Gastrocnemius medialis (tissue), 4 donors: ENCODE measurements at places on chromosomes 3 and 15. TPM values are rescaled to one million over a fixed set of nuclear protein-coding genes. Genes with fewer than 3 reads are reported as not detected.

- no peak for DNase-seq
These were observed 33.5 kb upstream of the GRM7 start for GRCh38 chr3:6827453-6827852.

Gene AMT
- 1.1 TPM for total RNA-seq

Gene SNTN
- not detected for total RNA-seq

DNA sequence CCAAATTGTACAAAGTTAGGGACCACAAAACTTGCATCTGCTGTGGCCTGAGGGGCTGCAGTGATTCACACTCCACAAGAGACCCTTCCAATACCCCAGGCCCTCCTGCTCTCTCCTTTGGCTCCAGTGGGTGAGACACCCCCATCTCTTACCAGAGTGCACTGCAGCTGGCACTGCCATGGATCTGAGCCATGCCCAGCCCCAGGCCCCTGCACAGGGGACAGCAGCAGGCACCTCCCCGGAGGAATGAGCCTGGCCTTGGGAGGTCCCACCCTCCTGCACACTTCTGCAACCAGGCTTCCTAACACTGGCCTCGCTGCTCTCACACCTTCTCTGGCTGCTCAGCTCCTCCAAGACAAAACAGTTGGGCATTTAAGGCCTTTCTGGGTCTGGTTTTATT lies 16.3 kb upstream of the TSPAN3 start:
- no peak for DNase-seq

DNA sequence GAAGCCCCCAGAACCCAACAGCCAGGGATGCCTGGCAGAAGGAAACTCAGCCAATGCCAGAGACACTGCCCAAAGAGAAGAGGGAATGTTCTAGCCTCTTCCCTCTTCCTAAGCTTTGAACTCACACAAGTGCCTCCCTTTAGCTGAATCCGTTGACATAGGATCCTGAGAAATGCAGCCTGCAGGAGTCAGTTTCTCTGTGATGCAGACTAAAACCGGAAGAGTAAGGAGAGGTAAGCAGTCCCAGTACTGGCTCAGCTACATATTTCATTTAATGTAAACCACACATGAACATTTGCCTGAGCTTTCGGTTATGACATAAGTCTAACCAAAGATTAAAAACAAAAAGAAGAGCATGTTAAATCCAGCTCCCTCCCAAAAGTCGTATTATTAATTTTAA lies 768.7 kb downstream of the TBL1XR1 start:
- DNase-seq: no peak

Gene GOLGA6L7
- total RNA-seq: not detected

DNA sequence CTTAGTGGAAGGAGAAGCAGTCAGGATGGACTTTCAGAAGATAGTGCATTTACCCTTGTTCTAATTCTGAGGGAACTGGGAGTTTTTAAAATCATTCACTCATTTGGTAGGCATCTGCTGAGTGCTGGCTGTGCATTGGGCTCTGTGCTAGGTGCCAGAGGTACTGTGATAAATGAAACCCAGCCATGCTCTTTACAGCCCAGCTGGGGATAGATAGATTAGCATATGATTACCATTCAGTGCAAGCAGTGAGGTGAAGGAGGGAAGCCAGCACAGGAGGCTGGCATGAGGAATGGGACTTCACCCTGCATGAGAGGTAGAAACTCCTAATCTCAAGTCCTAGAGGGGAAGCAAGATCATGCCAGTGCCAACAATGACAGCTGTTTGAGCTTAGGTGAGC lies 361.9 kb upstream of the TRIM42 start:
- no peak for DNase-seq

- DNase-seq: no peak
These were observed 9.8 kb upstream of the PLXND1 start for GRCh38 chr3:129616291-129616690.

- no peak for DNase-seq
These were observed 8.6 kb upstream of the STX19 start for GRCh38 chr3:94036909-94037507.
